ENCODE measurements at places on chromosomes 12 and 14.

DNA sequence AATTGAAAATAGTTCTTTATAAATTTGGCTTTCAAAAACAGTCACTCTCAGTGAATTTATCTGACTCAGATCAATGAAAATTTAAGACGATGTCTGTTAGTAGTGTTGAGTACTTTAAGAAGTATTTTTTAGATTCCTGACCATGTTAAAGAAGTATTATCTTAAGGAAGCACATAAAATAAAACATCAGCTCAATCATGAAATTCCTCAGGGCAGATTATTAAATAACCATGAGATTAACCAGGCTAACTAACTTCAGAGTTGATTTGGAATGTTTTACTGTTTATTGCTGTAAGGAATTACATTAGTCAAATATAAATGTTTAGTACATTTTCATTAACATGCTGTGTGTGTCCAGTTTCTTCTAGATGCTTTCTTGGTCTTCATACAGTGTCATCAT lies 160.2 kb downstream of the PELI2 start:
- DNase-seq: no peak

DNA sequence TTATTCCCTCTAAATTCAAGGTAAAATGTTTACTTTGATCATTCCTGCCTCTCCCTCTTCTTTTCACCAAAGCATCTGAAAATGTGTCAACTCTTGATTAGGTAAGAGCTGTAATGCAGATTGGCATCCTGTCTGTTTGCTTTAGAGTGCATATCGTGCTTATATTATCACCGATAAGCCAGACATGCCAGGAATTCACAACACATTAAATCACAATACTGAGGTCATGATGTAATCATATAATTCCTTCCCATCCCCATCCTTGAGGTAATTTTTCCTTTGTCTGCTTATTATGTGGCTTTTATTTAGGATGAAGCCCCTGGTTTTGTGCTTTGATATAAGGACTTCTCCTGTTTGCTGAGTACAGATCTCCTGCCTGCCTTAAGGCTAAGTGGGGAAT lies 10.2 kb downstream of the DDX47 start:
- DNase-seq: no peak

DNA sequence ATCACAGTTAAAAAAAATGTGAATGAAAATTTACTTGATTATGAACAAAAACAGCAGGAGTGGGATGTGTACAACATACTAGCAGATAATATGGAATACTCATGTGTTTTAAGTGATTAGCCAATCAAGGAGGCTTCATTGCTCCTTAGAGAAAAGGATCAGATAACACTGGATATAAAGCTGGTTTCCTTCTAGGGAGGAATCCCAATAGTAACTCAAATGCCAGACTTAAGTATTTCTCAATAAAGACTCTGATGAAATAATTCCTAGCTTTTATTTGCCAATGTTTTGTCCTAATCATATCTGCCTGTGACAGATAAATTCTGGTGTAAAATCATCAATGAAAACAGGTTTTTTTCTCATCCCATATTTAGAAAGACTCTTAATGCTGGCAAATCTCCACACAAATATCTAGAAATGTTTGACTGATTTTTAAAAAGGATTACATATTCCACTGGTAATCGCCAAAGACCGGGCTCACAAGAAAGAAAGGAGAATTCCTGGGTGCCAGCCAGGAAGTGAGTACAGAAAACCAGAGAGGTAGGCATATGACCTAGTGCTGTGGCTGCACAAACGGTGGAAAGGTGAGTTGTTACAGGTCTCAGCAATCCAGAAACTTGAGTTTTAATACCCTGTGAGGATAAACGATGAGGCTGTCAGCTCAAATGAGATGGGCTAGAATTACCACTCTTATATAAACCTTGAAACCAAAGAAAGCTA lies 108.6 kb upstream of the TTC7B start:
- DNase-seq: no peak

GRCh38 chr12:53152390-53152789 lies 28.1 kb upstream of the ZNF740 start:
- no peak for DNase-seq

DNA sequence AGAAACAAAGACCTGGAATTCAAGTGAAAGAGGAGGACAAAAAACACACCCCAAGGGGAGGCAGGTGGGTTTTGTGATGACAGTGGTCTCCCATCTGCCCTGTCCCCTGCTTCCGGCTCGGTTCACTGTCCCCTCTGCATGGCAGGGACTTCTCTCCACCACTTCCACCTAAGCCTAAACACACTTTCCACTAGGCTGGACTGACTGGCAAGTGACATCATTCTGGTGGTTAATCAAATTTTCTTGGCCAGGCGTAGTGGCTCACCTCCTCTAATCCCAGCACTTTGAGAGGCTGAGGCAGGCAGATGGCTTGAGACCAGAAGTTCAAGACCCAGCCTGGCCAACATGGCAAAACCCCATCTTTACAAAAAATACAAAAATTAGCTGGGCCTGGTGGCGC lies 11.9 kb downstream of the PLEKHG6 start:
- DNase-seq: no peak

DNA sequence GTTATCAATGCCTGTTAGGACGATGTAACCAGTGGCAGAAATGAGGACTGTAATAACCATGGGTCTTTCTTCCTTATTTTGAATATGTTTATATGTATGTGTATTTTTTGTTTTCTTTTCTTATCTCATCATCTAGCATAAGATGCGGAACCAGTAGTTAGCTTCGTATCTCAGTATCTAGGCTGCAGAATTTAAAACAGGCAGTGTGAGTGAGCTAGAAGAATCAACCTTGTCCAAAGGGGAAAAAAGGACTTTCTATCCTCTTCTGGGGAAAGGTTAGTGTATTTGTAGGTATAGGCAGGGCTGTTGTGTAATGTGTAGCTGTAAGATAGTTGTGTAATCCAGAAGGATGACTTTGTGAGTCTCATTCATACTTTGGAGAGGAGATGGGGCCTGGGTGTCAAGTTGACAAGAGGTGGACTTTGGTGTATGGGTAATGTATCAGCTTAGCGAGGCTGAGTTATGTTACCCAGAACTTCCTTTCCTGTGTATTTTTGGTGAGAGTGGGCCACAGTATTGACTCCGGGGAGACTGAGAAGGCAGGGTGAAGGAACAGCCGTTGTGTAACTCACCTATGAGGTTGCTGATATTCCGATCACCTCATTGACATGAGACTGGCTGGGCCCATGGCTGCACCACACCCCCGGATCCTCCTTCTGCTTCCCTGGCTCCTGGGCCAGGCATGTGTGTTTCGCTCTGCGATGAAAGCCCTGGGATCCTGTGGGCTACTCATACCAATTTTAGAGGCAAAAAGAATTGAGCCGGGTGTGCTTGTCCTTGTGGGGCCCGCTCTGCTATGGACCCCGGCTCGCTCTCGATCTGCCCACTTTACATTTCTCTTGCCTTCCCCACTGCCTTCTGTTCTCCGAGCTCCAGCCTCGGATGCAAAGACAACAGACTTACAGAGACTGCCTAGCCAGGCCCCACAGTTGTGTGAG lies 24.3 kb downstream of the DLK1 start:
- no peak for DNase-seq

GRCh38 chr14:70576891-70577290 lies 23.6 kb downstream of the MED6 start:
- DNase-seq: no peak

- no peak for DNase-seq
These were observed 659.8 kb downstream of the DIO2 start for GRCh38 chr14:79551523-79551922.

GRCh38 chr14:32166029-32166428 lies 35.8 kb upstream of the RNU6-7 start:
- DNase-seq: no peak

GRCh38 chr14:103343164-103343879 lies 9.3 kb downstream of the EIF5 start:
- no peak for DNase-seq

GRCh38 chr12:114163771-114164170 lies 197.6 kb upstream of the RBM19 start:
- no peak for DNase-seq

GRCh38 chr14:94574336-94574735 lies 6.9 kb upstream of the SERPINA5 start:
- DNase-seq: no peak

DNA sequence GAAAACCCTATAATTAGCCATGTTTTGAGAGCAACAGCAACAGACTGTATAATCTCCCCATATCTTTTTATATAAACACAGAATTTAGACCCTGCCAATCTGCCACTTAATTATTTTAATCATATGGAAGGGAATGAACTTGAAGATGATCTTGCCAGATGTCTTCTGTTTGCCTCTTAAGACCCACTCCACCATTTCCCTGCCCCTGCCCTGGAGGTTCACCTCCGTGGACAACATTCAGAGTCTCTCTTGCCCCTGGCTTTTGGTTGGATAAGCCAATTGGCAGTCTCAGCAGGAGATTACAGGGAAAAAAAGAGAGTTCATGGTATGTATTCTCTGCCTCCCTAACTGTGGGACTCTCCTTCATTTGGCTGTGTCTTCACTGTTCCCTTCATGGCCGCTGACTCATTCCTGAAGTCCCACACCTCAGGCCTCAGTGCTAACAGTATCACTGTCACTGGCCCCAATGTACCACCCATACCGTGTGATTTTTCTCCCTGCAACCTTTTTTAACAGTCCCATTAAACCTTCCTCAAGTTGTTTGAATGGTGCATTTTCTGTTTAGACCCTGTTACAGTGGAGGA lies 184.8 kb downstream of the PIK3C2G start:
- no peak for DNase-seq

DNA sequence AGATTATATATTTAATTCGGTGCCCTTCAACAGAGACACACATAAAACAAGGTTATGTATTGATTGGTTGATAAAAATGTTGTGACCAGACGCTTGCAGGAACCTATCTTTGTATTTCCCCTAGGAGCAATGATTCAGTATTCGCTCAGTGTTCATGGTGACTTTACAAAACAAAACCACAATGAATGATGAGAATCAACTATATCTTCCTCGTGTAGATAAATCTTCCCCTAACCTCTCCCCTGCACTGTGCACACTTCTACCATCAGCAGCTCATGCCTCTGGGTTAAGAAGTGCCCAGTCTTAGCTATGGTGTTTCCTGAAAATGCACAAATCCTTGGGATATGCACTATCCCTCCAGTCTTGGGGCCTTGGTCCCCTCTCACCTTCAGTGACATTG lies 16.3 kb downstream of the RIN3 start:
- DNase-seq: no peak

- no peak for DNase-seq
These were observed 238.1 kb upstream of the SEL1L start for GRCh38 chr14:81771651-81772275.

- no peak for DNase-seq
These were observed at the start of gene UNC79 for GRCh38 chr14:93430315-93431035. TSS of gene UNC79 (plus strand) at chr14:93430939. CDS start at chr14:93431030, 91 bp downstream.

GRCh38 chr12:65566751-65567150 lies 257.5 kb upstream of the HMGA2 start:
- DNase-seq: no peak

DNA sequence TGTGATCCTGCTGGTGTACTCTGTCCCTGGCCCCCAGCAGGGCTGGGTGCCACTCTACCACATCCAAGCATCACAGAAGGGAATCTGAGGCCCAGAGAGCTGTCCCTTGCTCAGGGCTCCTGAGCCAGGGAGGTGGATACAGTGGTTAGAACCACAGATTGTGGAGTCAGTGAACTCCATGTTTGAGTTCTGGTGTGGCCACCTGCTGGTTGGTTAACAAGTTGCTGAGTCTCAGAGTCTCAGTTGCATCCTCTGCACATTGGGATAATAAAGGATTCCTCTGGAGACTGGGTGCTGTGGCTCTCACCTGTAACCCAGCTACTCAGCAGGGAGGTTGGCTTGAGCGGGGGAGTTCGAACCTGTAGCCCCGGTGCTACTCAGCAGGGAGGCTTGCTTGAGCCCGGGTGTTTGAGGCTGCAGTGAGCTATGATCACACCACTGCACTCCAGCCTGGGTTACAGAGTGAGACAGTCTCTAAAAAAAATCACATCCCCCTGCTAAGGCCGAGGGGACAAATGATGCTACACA lies 39.4 kb downstream of the MVK start:
- DNase-seq: no peak

- DNase-seq: no peak
These were observed 8.0 kb upstream of the RNU6-8 start for GRCh38 chr14:32211068-32211404.
